ENCODE measurements at places on chromosomes 5 and 9.

- DNase-seq, result no peak
Measured at GRCh38 chr5:168136340-168136739, 155.1 kb upstream of the WWC1 start.

DNA sequence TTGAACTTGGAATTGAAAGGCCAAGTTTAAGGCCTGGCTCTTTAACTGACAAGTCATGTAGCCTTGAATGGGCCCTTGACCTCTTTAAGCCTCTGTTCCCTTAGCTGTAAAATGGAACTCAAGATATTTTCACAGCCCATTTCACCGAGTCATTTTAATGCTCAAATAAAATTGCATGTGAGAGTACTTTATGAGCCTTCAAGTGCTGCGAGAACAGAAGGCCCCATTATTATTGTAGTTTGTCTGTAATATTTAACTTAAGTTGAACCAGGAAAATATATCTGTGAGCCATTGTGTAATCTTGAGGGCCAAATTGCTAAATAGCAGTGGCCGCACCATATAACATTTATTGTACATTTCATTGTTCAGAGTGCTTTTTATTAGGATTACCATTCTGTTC is 249.9 kb downstream of the NTRK2 start:
- no peak for DNase-seq

- DNase-seq, result no peak
Measured at GRCh38 chr5:65475895-65476294, 5.8 kb downstream of the ADAMTS6 start.

DNA sequence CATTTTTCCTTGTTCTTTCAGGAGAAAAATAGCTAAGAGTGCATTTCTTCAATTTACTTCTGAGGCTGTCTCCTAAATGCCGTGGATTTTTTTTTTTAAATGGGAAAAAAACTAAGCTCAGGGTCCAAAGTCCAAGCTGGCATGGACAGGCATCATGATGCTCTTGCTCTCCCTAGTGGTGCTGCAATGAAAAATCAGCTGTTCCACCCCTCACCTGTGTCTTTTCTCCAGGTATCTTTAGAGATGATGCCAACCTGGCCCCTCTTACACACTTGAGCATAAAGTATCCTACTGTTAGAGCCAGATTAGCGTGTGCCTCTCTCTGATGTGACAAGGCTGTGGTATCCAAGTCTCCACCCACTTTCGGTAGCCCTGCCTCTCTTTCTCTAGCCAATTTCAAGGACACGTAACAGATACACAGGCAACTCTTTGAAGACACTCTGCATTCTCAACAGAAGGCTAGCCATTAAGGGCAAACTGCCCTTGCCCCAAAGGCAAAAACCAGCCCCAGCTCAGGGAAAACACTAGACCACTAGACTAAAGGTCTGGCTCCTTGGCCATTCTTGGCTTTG is 208.8 kb downstream of the SAXO1 start:
- DNase-seq, result no peak

DNA sequence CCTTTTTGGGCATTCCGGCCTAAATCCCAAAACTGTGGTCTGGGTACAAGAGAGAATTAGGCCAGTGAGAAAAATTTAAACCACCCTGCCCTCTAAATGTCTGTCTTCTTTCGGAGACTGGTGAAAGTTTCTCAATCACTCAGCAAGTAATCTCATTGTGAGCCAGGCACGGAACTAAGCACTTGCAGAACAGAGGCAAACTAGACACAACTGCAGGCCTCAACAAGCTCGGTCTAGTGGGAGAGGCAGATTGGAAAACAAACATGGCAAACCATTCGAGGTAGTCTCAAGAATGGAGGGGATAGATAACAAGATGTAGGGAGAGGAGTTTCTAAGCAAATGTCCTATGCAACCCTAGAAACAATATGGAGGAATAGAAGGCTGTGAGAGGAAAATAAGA is 8.9 kb upstream of the C5orf58 start:
- DNase-seq, result no peak

DNA sequence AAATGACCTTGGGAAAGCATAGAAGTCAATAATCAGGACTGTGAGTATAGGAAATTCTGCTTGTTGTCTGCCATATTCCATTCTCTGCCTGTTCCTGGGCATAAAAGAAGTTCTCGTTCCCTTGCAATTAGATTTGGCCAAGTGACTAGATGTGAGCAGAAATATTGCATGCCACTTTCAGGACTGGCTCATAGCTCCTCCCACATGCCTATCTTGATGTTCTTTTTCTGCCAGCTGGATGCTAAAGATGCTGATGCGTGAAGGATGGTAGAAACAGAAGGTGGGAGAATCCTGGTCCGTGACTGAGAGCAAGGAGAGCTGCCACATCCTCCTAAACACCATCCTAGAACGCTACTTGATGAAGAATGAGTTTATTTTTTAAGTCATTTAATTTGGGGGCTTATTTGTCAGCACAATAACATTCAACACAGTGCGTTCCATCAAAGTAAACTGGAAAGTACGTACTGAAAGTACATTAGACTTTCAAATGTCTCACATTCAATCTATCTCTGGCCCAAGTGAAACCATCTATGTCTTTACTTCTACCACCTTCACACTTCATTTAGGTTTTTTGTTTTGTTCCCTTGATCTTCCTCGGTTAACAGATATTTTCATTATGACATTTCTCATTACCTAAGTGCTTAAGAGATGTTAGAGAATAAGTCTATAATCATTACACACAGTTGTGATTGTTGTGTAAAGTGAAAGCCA is 648.5 kb downstream of the RAB3C start:
- DNase-seq, result no peak

DNA sequence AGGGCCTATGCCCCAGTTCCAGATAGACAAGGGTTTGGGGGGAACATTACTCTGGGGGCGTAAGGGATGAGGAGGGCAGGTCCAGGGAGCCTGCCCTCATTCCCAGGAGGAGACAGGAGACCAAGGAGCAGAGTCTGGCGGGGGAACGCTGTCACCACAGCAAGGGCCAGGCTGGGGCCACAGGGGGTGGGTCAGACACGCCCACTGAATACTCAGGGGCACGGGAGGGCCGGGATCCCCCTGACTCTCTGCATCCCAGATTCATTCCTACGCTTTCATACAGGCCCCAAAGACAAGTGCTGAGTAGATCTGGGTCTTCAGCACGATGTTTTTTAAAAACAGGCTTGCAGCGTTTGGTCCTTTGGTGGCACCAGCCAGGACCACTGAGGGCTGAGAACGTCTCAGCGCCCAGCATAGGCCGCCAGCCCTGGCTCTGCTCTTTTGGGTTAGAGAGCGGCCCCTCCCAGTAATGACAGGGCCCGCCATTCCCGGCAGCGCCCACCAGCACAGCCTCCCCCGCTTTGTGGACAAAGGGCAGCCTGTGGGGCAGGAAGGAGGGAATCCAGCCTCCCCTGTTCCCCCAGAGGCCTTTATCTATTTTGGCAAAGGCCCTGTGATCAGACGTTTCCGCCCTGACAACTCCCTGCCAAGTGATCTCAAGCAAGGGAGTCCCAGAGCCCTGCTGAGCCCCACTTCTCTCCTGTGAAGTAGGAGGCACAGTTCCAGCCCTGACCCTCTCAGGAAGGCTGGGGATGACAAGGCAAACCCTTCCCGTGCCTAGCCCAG is 24.9 kb downstream of the NEK6 start:
- no peak for DNase-seq

- no peak for DNase-seq
Measured at GRCh38 chr5:125038477-125038876, 292.0 kb upstream of the ZNF608 start.

GRCh38 chr9:74336161-74336560 is 161.0 kb upstream of the RORB start:
- DNase-seq, result no peak

GRCh38 chr9:16447946-16448345 is 422.5 kb downstream of the BNC2 start:
- no peak for DNase-seq

GRCh38 chr5:83204651-83205050 is 127.3 kb downstream of the XRCC4 start:
- DNase-seq, result no peak

DNA sequence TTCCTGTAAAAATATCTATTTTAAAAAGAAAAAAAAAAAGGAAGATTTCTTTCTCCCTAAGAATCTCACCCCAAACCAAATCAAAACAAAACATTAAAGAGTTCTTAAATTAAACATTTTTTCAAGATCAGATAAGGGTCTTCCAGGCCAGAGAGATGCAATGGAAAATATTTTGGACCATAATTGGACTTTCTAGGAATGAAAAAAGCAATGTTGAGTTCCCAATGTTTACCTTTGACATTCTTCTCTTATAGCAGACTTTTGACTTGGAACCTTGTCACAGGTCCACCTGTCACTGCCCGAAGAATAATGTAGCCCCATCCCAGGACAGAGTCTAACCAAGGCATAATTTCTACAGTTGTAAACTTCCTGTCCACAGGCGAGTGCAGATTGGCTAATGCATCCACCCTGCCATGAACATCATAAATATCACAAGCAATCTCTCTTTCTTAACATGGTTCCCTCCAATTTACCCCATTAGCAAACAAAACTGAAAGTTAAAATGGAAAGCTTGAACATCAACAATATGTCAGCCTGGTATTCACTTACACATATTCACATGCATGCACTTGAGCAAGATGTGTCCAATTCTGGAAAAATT is 121.7 kb upstream of the ZNF366 start:
- no peak for DNase-seq

DNA sequence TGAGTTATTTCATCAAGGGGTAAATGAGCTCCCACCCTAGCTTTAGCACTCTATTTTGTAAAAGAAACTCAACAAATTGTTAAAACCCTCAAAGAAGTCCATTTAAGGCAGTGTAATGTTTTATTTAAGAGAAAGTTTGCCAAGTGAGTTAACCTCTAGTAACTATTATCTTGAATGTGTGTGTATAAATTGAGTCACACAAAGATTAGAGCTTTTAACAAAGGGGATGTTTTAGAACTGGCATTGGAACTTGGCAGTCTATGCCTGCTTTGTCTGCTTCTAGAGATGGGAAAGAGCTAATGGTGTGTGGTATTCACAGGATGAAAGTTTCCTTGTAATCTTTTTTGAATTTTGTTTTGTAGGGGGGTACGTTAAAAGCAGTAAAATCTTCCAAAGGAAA is 33.2 kb downstream of the KDM3B start:
- no peak for DNase-seq

GRCh38 chr9:124022201-124023121 is 10.9 kb downstream of the LHX2 start:
- DNase-seq, result no peak

- no peak for DNase-seq
Measured at GRCh38 chr9:112898872-112899311, 8.2 kb upstream of the SLC46A2 start.

DNA sequence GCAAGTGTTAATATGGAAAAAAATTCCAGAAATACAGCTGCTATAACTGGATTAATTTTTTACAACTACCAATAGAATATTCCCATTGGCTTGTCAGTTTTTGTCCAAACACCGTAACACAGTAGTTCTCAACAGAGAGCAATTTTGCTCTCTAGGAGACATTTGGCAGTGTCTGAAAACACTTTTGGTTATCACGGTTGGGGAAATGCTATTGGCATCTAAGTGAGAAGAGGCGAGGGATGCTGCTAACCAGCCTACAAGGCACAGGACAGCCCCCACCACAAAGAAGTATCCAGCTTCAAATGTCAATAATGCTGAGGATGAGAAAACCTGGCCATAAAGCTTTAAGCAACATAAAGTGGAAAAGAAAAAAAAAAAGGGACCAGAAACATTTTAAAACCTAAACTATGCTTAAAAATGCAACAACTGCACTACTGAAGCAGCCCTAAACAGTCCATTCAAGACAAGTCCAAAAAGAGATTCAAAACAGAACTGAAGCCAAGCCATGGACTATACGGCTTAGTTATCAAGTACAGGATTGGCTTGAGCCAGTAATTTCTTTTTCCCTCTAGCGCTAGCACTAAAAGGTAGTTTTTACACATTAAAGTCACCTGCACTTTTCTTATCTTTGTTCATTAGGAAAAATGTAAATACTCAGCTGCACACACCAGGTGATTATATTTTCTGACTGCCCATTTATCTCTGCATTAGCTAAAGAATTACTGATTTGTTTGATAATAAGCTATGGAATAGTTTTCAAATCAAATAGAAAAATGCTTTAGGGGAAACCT is 83.9 kb downstream of the NR3C1 start:
- DNase-seq, result no peak

- no peak for DNase-seq
Measured at GRCh38 chr5:35762368-35762767, 94.3 kb upstream of the IL7R start.

GRCh38 chr5:109611505-109611904 is 78.2 kb upstream of the MAN2A1 start:
- DNase-seq, result no peak

DNA sequence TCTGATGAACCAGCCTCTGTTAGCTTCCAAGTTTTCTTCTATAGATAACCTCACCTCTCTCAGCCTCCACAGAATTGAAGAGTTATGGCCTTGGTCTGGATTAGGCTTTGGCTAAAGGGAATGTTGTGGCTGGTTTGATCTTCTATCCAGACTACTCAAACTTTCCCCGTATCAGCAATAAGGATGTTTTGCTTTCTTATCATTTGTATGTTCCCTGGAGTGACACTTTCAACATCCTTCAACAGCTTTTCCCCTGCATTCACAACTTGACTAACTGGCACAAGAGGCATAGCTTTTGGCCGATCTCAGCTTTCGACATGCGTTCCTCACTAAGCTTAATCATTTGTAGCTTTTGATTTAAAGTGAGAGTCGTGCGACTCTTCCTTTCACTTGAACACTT is 28.1 kb upstream of the GNE start:
- DNase-seq, result no peak

DNA sequence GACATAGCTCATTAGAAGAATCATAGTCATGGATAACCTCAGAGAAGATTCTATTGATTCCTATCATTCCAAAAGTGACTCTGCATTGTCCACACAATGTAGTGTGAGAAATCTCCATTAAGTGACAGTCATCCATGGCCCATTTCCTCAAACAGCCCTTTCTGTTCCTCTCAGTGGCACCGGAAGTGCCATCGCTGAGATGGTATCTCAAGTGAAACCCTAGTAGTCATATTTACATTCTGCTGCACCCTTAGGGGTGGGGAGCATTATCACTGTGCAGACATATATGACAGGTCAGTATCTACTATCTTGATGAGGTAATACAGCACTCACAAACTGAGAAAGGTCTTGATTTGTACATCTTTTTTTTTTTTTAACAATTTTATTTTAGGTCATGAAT is 55.4 kb upstream of the MIER3 start:
- no peak for DNase-seq

DNA sequence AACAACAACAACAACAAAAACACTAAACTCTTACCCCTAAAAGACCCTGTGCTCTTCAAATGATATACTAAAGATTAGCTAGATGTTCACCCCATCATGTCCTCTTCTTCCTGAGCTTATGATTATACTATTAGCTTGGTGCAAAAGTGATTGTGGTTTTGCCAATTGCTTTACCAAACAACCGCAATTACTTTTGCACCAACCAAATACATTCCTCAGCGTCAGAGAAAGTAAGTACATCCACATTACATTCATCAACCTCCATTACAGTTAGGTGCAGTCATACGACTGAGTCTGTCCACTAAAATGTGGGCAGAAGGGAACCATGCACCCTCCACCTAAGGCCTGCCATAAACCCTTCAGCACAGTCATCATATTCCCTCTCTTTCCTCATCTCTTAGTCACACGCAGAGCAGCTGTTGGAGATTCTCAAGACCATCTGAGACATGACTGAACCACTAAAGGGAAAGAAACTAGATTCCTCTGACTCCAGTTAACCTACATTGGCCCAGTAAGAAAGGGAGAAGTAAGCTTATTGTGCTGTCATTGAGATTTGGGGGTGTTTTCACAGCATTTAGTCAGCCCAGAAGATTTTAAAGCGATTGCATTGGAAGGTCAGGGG is 181.6 kb upstream of the TLE4 start:
- DNase-seq, result no peak

- DNase-seq, result no peak
Measured at GRCh38 chr5:151038412-151038745, 18.0 kb downstream of the GPX3 start.

- no peak for DNase-seq
Measured at GRCh38 chr9:109248133-109248581, 72.7 kb downstream of the EPB41L4B start.
